Stimulated activated CD8-positive, alpha-beta memory T cell treated with anti-CD3 and anti-CD28 coated beads, Interleukin-2, amount 100 ng/mL, for 1 hour (primary cell): ENCODE measurements at places on chromosomes 3 and 15.
A peak's percentile ranks its signal among the peaks of the same experiment; 100 is the strongest.

- DNase-seq, result no peak
Measured at GRCh38 chr15:52054381-52054780, 35.4 kb downstream of the MAPK6 start.

GRCh38 chr3:144480416-144480919 lies 508.8 kb downstream of the DIPK2A start:
- no peak for DNase-seq

DNA sequence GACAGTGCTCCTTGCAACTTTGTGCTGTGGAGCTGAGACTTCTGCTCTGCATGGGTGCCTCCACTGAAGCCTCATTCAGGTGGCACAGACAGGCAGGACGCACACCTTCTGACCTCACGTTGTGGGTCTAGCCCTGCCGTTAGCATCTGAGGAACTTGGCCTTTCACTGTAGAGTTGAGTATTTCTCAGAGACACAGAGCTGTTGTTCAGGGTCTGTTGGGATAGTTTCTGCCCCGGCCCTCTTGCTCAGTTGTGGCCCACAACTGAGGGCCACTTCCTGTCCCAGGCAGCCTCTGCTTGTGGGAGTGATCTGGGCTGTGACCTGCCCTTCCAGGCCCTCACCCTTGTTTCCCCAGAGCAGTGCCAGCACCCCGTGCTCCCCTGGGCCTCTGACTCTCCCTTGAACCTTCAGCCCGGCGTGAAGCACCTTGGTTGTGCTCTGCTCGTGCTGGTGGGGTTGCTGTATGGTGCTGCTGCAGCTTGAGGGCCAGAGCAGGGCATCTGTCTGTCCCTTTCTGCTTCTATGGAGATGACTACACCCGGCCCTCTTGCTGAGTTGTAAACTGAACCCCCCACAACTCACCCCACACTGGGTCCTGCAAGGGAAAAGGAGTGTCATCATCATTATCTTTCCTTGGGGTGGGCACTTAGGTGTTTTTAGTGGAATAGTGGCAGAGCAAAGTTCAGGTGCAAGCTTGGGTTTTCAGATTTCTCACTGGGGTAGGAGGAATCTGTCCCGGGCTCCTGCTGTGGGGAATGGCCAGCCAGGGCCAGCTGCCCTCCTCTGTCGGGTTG lies 11.7 kb downstream of the BAHD1 start:
- DNase-seq, result no peak

DNA sequence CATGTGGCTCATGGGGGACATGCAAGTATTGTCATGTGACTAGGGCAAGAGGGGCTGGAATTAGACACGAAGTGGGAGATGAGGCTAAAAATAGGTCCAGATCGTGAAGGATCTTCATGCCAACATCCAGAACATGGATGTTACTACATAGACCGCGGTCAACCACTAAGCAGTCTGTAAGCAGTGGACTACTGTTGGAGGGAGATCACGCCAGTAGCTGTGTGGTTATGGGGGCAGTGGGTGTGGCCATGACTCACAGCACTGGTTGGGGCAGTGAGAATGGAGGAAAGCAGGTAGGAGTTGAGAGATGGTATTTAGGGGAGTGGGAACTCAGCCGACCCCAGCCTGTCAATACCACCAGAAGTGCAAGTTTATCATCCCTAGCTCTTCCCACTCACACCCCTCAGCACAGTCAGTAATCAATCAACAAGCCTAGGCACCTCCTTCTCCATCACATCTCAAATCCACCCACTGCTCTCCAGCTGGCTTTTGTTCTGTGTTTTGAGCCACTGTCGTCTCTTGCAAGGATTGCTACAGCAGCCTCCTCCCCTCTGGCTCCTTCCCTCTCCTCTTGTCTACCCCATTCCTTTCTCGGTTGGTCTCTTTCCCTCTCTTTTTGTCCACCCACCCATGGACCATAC lies 107.2 kb upstream of the ABHD17C start:
- no peak for DNase-seq

DNA sequence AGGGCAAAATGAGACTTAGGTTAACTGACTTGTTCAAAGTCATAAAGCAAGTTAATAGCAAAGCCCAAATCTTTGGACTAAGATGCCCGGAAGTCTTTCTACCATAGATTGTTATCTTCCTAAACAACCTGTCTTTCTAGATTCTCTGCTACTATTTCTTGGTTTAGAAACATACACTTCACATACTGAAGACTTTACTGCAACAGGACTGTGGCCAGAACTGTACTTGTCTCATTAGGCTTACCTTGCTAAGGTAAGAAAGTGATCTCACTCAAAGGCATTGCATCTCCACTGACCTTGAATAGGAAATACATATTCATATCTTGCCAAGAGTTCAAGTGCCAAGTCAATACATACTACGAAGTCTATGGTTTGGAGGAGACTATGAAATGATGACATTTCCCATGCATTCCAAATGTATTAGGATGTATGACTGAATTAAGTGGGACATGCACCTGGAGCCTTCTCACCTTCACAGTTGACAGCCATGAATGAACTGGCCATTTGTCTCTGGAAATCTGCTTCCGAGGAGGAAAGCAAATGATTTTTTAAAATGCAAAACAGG lies 5.0 kb downstream of the ZDHHC3 start:
- DNase-seq, result no peak

DNA sequence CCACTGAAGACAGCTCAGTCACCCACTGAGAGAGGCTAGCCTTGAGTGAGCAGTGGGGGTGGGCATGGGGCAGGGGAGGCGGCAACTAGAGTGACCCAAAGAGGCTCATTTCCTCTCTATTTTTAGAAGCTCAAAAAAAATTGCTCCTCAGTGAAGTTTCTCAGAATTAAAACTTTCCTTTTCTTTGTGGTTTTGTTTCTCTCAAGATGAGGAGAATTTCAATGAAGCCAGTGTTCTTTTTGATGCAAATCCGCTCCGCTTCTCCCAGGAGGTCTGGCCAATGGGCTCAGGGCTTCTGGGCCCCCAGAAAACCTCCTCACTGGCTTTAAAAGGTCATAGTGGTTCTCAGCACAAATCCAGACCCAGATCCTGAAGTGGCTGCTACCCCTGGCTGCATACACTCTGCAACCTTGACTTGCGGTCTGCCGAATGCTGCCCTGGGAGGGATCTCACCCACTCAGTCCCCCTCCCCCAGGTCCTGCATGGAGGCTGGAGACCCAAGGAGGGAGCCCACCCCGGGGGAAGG lies at the start of gene ACSBG1:
TSS of gene ACSBG1 (minus strand) at position 51 of the 526 bp plus-strand sequence. CDS start 64 bp downstream, outside the sequence.
- DNase-seq, result no peak

DNA sequence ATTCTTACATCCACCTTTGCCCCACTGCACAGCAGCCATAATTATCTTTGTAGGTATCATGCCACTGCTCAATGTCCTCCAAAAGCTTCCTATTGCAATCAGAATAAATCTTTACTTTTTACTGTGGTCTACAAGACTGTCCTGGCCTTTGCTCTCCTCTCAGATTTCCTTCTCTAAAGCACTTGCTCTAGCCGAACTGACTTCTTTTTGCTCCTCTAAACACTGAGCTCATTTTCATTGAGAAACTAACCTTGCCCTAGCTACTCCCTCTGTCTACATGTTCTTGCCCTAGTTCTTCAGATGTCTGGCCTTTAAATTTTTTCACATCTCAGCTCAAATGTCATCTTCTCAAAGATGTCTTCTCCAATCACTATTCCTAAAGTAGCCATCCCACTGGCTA lies 342.8 kb downstream of the TBC1D5 start:
- no peak for DNase-seq

GRCh38 chr3:99407257-99407656 lies 231.1 kb upstream of the COL8A1 start:
- no peak for DNase-seq

DNA sequence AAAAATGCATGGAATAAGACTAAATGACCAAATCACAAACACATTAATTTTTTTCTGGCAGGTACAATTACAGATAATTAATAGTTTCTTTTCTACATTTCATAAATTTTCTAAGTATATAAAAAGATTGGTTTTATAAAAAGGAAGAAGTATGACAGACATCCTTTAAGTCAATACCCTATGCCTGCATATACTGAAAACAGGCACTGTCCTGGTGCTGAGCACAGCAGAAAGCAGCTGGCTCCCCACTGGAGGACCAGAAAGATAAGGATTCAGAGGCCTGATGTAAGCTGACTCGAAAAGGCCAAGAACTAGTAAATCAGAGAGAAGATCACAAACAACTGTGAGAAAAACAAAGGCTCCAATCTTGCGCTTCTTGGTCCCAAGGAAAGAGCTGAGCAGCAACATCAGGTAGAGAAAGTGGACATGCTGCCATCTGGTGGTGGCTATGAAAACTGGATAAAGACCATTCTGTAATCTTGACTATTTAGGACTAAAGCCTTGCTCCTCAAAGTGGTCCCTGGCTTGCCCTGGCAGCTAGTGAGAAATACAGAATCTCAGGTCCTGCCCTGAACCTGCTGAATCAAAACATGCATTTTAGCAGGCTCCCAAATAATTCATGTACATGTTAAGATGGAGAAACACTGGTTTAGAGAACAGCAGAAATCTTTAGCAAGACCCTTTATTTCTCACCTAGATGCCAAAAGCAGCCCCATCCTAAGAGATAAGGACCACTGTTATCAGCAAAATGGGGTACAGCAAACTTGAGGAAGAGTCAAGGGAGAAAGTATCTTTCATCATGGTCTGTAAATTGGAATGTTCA lies 76.0 kb downstream of the TRANK1 start:
- DNase-seq, result peak; percentile 19

GRCh38 chr3:31142139-31142538 lies 247.7 kb upstream of the GADL1 start:
- DNase-seq, result no peak

DNA sequence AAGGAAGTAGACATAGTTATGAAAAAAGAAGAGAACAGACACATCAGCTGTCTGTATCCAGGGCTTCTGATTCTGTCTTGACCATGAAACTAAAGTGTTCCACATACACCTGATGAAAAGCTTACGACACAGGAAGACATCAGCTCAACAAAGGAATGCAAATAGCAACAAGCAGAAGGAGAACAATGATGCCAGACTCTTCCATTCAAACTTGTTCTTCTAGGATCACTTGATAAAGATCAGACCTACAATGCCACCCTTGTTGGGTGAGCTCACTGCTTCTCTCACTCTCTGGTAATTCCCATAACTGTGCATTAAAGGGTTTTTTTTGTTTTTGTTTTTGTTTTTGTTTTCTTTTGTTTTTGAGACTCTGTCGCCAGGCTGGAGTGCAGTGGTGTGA lies 49.7 kb downstream of the GATM start:
- no peak for DNase-seq

DNA sequence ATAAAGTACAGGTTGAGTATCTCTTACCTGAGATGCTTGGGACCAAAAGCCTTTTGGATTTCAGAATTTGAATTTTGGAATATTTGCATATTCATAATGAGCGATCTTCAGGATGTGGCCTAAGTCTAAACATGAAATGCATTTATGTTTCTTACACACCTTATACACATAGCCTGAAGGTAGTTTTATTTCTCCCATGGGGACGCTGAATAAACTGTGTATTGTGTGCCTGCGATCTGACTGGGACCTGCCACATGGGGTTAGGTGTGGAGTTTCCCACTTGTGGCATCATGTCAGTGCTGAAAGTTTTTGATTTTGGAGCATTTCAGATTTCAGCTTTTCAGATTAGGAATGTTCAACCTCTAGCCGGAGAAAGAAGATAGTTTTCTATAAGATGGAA lies 35.5 kb downstream of the UBE2E2 start:
- DNase-seq, result no peak

GRCh38 chr15:33218071-33218491 lies 23.6 kb upstream of the FMN1 start:
- no peak for DNase-seq

- peak; percentile 30 for DNase-seq
Measured at GRCh38 chr15:70486451-70487386, 276.6 kb downstream of the UACA start.

GRCh38 chr3:97938444-97938843 lies 33.8 kb downstream of the RIOX2 start:
- DNase-seq, result no peak

DNA sequence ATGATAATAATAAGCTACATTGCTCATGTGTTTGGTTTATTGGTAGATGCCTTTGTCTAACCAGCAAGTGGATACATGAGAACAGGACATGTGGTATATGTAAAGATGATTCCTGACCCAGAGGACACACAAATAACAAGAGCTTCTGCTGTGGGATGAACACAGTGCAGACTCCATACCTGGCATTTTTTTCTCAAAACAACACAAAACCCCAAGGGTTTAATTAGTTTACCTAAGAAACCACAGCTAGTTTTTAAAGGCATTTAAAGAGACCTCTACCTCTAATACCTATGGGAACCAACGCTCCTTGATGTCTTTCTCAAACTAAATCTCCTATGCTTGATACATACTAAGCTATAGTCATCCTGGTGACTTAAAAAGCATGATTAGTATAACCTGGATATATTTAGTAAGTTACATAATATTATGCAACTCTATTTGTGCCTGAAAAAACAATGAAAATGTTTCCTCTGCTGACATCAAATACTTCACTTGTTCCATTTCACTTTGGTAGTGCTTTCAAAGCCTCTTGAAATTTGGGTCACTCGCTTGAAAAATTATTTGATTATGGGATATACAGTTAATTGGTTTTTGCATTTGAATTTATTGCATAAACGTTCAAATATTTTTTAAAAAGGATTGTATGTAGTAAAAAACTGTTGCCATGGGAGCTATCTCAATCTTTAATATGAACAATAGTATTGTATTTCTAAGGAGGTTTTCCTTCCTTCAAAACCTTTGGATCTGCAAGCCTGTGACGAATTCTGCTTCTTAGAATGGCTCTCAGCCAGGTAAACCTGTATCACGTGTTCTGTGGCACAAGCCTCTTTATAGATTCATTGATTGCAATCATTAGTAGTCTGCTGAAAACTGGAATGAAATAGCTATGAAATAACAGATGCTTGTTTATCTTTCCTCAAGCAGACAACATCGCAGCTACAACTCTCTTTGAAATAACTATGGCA lies 233.0 kb upstream of the KCNMB2 start:
- no peak for DNase-seq

- peak; percentile 39 for DNase-seq
Measured at GRCh38 chr15:93030430-93031102, 58.4 kb downstream of the RGMA start.

- DNase-seq, result no peak
Measured at GRCh38 chr15:76196269-76197231, 114.7 kb downstream of the ETFA start.

- no peak for DNase-seq
Measured at GRCh38 chr3:170485294-170485693, 66.6 kb downstream of the CLDN11 start.
